ENCODE measurements at places on chromosomes 1 and 21. TPM values are rescaled to one million over a fixed set of nuclear protein-coding genes. Genes with fewer than 3 reads are reported as not detected.

GPA33 gene
- 3.6 TPM for total RNA-seq

LMNA gene
- 319 TPM for total RNA-seq

DNA sequence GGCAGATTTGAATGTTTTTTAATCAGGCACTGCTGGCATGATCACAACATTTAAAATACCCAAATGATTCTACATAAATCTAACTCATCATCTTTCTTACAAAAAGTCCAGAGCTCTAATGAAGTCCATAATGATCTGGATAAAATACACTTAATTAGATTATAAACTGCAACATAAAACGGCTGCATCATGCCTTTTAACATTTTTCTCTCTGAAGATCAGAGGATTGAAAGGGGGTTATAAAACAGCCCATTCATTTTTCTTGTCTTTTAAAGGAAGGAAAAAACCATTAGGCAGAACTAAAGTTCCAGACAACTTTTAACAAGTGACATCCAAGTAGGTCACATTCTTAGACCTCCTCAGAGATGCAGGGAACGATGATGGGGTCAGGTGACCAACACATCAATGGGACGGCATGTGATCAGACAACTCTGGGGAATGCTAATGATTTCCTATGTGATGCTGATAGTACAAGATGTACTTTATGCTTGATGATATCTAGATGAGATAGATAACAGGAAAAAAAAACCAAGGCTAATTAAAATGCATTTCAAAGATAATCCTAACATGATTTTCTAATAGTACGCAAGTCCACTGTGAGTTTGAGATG is 455.1 kb downstream of the SMYD3 start:
- H3K4me1 ChIP-seq, result no peaks in the 10 kb centered on the region
- no peak overlapping the region for H3K4me3 ChIP-seq
- H3K36me3 ChIP-seq, result no peaks in the 10 kb centered on the region
- H3K27me3 ChIP-seq, result no peaks in the 10 kb centered on the region

DNA sequence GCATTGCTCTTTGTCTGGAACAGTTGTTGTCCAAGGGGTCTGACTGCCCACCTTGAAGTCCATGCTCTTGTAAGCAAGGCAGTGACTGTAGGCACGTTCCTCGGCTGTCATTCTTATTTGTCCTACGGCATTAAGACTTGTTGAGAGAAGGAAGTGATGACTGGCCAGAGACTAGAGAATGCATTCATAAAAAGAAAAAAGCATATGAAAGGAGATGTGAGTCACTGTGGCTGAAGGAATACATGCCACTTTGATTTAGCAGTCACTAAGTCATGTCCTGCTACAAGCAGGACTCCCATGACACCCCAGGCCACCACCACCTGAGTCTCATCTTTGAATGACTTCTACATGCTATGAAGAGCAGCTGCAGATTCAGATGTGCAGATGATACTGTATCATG is 50.5 kb downstream of the CNN3 start:
- H3K36me3 ChIP-seq, result no peaks in the 10 kb centered on the region
- H3K4me1 ChIP-seq, result no peaks in the 10 kb centered on the region
- H3K27ac ChIP-seq, result peak overlapping the region; percentile 64
- no peak for DNase-seq
- no peaks in the 10 kb centered on the region for H3K27me3 ChIP-seq
- no peak overlapping the region for H3K4me3 ChIP-seq

- H3K4me3 ChIP-seq, result no peak overlapping the region
- H3K4me1 ChIP-seq, result no peaks in the 10 kb centered on the region
- no peaks in the 10 kb centered on the region for H3K36me3 ChIP-seq
- H3K27me3 ChIP-seq, result no peaks in the 10 kb centered on the region
Observed at GRCh38 chr1:118960026-118960561, 28.0 kb downstream of the TBX15 start.

DNA sequence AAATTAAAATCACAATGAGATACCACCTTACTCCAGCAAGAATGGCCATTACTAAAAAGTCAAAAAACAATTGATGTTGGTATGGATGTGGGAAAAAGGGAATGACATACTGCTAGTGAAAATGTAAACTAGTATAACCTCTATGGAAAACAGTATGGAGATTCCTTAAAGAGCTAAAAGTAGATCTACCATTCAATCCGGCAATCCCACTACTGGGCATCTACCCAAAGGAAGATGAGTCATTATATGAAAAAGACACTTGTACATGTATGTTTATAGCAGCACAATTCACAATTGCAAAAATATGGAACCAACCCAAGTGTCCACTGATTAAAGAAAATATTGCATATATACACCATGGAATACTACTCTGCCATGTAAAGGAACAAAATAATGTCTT is 37.2 kb downstream of the SUSD4 start:
- no peaks in the 10 kb centered on the region for H3K27me3 ChIP-seq
- no peaks in the 10 kb centered on the region for H3K36me3 ChIP-seq
- H3K4me3 ChIP-seq, result no peak overlapping the region
- DNase-seq, result no peak

DNA sequence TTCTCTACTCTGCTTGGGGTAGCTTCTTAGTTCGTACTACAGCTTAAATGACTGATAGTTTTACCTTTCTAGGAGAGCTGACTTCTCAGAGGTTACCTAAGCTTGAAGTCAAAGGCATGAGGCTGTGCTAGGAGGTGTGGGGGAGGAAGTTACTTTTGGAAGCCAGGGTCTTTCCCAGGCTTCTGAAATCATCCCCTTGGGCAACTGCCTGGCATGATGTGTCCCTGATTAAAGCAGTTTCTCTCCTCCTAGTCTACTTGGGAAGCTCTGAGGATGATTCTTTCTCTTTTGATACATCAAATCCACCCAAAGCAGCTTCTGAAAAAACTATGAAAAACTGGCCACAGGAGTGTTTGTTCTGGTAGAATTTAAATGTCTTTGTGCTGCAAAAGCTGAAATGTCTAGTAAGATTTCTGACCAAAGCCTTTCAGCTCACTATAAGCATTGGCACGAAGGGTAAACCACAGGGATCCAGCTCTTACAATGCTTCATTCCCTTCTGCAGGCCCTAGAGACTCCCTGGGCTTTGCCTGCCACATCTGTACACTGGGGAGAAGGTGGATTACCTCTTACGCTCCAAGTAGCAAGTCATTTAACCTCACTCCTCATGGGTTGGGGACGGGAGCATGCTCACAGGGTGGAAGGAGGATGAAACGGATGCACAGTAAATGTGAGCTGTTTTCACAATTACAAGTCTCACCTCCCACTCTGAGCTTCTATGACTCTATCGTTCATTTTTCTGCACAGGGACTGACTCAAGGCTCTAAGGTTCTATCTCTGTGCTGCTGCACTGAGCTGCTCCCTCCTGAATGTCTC is 59.6 kb downstream of the RUNX1 start:
- no peaks in the 10 kb centered on the region for H3K36me3 ChIP-seq
- H3K4me1 ChIP-seq, result no peaks in the 10 kb centered on the region
- no peaks in the 10 kb centered on the region for H3K27me3 ChIP-seq
- H3K4me3 ChIP-seq, result no peak overlapping the region
- no peak for DNase-seq

DNA sequence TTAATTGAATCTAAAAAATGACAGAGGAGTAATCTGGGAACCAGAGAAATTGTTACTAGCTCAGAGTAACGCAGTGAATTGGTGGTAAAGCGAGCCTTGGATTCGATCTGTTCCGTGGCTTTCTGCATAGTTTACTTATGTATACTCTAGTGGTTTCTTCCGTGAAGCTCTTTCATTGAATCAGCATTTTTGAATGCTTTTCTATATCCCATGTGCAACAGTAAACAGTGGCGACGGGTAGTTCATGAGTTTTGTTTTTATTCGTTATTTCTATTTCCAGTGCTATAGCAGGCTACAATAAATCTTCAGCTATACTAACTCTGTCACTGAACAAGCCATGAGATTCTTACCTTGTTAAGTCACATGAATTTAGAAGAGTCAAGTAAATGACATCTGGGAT is 14.5 kb upstream of the MAP3K7CL start:
- H3K27me3 ChIP-seq, result no peaks in the 10 kb centered on the region
- H3K4me3 ChIP-seq, result no peak overlapping the region
- H3K4me1 ChIP-seq, result no peaks in the 10 kb centered on the region
- H3K27ac ChIP-seq, result no peak overlapping the region
- DNase-seq, result no peak

- H3K4me1 ChIP-seq, result no peaks in the 10 kb centered on the region
- no peak for DNase-seq
- no peak overlapping the region for H3K4me3 ChIP-seq
- H3K36me3 ChIP-seq, result no peaks in the 10 kb centered on the region
- H3K27me3 ChIP-seq, result no peaks in the 10 kb centered on the region
Observed at GRCh38 chr1:94125551-94126514, 4.9 kb upstream of the ABCA4 start.

DNA sequence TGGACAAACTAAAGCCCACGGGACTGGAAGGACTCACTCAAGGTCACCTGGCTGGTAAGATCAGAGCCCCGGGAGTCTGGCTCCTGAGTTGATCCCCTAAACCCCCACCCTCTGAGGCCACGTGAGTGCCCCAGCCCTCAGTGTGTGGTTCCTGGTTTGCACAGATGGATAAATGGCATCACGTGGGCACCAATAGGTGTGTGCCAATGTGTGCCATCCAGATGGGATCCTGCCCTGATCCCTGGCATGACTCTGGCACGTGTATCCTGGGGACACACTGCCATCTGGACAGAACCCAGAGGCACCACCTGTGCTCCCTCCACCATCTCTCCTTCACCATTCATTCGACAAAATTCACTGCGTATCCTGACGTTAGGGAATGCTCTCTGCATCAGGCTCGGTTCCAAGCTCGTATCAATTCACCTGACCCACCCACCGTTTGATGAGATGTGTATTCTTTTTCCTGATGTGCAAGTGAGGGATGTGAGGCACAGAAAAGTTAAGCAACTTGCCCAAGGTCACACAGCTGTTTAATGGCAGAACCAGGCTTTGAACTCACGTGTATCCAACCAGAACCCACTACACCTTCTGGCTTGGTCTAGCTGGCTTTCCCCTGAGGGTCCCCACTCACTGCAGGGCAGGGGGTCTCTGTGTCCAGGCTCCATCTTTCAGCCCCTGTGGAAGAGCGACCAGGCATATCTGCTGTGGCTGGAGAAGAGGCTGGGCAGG is 49.8 kb upstream of the PAX7 start:
- no peaks in the 10 kb centered on the region for H3K27me3 ChIP-seq
- H3K27ac ChIP-seq, result no peak overlapping the region
- no peak overlapping the region for H3K4me3 ChIP-seq
- no peak for DNase-seq

- no peaks in the 10 kb centered on the region for H3K27me3 ChIP-seq
- H3K4me1 ChIP-seq, result no peaks in the 10 kb centered on the region
- no peak overlapping the region for H3K27ac ChIP-seq
- no peak overlapping the region for H3K4me3 ChIP-seq
Observed at GRCh38 chr1:21491488-21492355, 17.5 kb upstream of the ALPL start.

- no peaks in the 10 kb centered on the region for H3K4me1 ChIP-seq
- H3K27ac ChIP-seq, result no peak overlapping the region
- no peak overlapping the region for H3K4me3 ChIP-seq
- no peaks in the 10 kb centered on the region for H3K36me3 ChIP-seq
Observed at GRCh38 chr1:204114606-204115005, 37.2 kb downstream of the ETNK2 start.

DNA sequence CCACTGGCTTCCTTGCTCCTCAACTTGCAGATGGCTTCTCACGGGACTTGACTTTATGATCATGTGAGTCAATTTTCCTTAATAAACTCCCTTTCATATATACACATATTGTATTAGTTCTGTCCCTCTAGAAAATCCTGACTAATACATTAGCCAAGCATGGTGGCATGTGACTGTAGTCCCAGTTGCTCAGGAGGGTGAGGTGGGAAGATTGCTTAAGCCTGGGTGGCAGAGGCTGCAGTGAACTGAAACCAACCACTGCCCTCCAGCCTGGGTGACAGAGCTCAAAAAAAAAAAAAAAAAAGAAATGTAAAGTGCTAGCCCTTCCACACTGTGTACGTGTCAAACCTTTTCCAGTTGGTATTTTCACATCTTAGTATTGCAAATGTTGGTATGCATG is 857.0 kb downstream of the LTN1 start:
- H3K27me3 ChIP-seq, result no peaks in the 10 kb centered on the region
- no peak overlapping the region for H3K4me3 ChIP-seq

DNA sequence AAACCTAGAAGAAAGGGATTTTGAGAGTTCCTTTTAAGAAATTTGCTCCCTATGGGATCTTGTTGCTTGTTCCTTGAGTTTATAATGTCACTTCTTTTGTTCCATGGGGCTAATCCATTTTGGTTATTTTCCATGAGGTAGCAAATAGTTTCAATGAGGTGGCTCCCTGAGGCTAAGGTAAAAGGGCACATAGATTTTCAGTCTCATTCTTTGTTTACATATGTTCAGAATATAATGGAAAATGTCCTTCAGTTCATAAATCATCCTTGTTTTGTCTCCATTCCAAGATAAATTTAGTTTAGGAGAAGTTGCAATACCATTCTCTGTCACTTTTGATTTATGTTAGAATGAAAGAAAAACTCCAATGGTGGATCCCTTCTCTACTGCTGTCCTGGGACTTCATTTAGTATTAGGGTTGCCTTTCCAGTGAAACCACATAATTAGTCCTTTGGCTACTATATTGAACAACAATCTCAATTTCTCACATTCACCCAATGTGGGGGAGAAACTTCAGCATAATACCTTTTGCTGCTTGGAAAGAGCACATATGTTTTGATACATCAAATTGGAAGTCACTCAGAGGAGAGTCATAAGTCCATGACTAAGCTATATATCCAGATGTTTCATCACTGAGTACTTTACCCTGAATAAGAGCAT is 80.9 kb upstream of the ADAMTS5 start:
- no peak for DNase-seq
- H3K4me1 ChIP-seq, result no peaks in the 10 kb centered on the region
- no peaks in the 10 kb centered on the region for H3K36me3 ChIP-seq
- no peak overlapping the region for H3K4me3 ChIP-seq
- no peaks in the 10 kb centered on the region for H3K27me3 ChIP-seq

DNA sequence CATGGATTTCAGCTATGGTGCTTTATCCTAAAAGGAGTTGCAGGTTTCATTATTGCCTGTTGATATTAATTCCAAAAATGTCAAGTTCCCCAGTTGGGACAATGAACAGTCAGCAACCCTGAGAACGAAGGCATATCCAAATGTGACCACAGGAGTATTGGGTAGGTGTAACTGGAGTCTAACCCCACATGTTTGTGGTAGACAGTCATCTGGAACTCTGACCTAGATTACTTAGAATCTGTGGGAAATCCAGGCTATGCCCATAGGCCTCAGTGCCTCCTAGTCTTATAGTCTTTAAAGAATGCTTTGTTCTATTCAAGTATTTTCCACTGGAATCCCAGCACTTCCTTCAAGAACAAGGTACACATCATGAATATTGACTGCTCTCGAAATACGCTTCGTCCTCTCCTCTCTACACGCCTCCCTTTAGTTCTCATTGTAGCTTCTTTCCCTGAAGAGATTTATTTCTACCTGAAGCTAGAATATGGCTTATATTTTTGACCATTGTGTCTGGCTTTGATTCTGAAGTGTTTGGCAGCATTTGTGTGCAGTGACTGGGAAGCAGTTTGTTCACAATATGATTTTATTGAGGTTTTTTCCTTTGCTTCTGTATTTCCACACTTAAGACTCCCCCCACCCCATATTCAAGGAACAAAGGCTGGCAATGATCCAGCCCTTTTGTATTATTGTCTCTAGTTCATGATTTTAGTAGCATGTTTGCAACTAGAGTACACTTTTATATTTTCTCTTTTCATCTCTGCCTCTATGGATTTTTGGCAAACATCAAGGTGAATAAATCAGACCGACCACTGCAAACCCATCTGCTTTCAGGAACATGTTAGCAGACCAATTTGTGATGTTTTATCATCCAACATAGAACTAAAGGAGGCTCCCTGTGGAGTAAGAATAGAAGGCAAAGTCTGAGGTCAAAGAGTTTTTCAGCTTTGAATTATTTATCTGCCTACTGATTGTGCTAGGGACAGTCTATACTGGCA is 178.6 kb downstream of the GPR52 start:
- no peak overlapping the region for H3K4me3 ChIP-seq
- H3K27me3 ChIP-seq, result no peaks in the 10 kb centered on the region
- DNase-seq, result no peak
- no peak overlapping the region for H3K27ac ChIP-seq
- no peaks in the 10 kb centered on the region for H3K36me3 ChIP-seq
- H3K4me1 ChIP-seq, result no peaks in the 10 kb centered on the region
